ENCODE measurements at places on chromosomes 11 and 22.

- DNase-seq, result no peak
These were observed 114.0 kb downstream of the ZNF280B start for GRCh38 chr22:22394591-22394990.

DNA sequence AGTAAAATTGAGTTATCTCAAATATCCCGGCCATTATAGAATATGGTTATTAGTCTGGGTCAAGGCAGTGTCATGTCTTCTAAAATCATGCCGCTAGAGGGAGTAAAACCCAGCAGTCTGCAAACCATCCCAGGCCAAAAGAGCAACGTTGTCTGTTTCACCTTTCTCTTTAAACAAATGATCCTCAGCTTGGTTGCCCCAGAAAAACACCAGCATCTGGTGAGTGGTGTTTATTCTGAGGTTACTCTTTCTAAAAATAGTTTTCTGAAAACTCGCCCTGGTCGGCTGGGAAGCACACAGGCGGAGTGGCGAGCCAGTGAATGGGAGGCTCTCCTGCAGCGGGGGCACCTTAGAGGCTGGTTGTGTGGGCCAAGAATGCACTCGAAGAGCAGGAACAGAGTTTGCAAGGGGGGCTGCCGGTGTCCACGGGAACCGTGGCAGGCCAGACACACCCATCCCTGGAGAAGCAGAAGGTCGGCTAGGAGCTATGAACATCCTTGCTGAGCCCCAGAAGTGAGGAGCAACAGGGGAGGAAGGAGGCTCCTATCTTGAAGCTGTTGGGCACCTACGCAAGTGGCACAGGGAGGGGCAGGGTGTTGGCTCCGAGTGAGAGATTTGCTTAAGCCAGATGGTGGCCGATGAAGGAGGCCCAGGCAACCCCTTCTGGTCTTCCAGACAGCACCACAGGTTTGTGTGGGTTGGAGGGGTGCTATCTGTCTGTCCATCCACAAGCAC lies 297.1 kb downstream of the ETS1 start:
- peak; percentile 69 for DNase-seq

GRCh38 chr11:123145661-123146060 lies 49.4 kb downstream of the CLMP start:
- no peak for DNase-seq

- no peak for DNase-seq
These were observed at the start of gene ETS1 for GRCh38 chr11:128587415-128587814. Gene ETS1 (minus strand): TSS chr11:128587558. CDS start chr11:128573130, 14,428 bp downstream.

DNA sequence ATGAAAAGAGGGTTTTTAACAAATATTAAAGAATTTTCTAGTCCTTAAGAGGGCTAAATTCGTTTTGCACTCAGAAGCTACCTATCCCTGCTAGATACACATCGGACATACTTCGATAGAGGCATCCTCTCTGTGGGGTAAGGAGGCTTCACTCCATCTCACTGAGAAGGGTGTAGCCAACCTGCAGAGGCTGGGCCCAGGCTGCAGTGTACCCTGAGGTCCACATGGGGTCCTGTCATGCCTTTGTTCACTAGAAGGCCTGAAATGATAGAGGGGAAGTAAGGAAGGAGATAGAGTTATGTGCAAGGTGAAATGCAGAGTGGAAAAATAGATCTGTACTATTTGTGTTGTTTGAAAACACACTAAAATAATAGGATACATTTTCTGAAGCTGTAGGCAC lies 45.6 kb downstream of the IGSF9B start:
- DNase-seq, result no peak

- no peak for DNase-seq
These were observed 37.4 kb downstream of the SCUBE1 start for GRCh38 chr22:43305806-43306205.
